ENCODE measurements at places on chromosomes 12 and 14.

GRCh38 chr14:106107703-106108102 is 581.3 kb downstream of the TMEM121 start:
- no peak for DNase-seq

GRCh38 chr12:72241552-72241951 is 30.6 kb upstream of the TRHDE start:
- no peak for DNase-seq

GRCh38 chr14:91149462-91149861 is 35.6 kb downstream of the DGLUCY start:
- DNase-seq, result no peak

DNA sequence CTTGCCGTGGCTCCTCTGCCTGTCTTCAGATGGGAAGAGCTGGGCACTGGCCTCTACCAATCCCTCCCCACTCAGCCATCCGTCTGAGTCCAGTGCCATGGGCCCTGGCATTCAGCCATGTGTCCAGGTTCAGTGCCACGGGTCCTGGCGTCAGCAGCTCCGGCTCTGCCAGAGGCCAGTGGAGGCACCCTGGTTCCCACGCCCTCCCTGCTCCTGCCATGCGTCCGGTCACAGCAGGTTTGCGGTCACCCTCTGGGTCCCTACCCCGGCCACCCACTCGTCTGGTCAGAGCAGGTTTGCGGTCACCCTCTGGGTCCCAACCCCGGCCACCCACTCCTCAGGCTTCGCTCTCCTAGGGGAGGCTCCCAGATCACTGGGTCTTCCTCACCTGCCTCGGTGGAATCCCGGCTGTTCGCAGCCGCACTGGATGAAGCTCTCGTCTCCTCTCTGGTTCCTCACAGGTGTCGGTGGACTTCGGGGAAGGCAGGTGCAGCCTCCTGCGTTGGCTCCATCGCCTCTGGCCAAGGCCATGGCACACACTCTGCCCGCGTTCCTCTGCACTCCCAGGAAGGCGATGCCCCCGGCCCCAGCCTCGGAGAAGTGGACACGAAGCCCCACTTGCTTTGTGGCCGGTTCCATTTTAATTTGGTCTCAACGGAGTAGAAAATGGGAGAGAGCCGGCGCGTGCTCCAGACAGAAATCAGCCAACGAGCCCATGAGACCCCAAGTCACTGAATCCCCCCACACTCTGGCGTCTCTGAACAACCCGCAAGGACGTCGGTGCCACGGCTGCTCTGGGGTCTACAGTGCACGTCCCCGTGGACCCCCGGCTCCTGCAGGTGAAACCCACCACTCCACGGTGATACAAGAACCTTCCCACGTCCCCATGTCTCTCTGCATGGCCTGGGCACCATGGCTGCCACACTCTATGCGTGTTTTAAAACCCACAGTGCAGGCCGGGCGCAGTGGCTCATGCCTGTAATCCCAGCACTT is 47.8 kb upstream of the FBRSL1 start:
- no peak for DNase-seq

- DNase-seq, result no peak
Measured at GRCh38 chr14:57981817-57982560, 116.1 kb upstream of the SLC35F4 start.

DNA sequence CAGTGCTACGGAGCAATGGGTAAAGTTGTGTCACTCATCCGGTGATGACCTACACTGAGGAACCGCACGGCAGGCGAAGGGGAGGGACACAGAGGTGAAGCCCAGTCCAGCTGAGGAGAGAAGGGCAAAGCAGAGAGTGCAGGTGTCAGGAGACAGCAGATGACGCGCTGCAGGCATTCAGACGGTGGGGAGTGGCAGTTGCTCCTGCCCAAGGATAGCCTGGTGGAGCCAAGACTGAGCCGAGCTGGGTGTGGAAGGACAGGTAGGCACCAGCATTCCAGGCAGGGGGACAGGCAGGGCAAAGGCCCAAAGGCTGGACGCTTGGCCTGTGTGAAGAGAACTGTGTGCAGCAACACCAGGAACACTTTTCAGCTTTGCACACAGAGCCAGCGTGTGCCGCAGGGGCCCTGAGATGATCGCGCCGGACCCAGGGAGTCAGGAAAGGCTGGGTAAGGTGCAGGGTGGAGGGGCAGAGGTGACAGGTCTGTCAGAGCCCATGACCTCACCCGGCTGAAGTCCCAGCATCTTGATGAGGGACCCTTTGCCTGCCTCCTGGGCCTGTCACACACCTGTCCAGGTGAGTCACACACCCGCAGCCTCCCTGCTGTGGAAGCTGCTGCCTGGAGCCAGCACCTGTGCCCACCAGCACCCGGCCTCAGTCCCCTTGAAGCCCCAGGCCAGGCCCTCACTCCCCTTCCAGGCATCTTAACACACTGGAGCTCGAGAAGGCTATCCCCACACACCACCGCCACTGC is 48.4 kb downstream of the TSPAN11 start:
- DNase-seq, result no peak

DNA sequence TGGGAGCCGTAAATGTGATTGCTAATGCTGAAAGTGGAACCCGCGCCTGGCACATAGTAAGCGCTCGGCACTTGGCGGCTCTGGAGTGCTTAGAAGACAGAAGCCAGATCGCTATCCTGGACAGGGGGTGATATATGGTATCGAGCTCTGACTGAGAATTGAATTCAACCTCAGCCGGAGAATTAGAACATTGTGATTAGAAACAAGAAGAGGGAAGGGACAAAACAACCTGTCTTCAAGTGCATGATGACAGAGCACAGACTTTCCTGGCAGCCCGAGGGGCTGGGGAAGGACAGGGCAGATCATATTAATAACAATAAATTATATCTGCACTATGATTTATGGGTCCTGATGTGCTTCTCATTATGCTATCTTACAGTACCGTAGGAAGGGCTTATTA is 66.9 kb upstream of the TBX3 start:
- DNase-seq, result no peak

DNA sequence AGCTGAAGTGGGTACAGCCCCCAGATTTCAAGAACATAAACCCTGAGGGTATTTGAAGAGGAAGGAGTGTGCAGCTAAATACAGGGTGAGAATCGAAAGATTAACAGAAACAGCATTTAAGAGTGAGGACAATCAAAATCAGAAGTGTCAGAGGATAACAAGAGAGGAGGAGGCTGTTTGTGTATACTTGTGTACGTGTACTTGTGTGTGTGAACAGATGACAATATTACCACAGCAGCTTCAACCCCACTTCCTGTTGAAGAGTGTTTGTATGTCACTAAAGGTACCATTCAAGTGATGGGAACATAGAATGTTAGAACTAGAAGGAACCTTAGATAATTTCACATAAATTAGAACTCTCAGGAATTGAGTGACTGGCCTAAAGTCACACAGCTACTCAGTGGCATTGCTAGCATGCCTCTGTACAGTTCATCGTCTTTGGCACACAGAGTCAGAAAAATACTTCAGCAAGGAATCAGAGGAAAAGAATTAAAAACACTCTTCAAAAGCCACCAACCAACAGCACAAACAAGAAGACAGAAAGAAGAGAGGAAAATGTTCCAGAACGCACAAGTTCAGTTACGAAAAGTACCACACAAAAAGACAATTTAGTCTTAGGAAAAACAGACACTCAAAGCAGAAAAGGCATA is 164.3 kb upstream of the BCL2L14 start:
- DNase-seq, result no peak

DNA sequence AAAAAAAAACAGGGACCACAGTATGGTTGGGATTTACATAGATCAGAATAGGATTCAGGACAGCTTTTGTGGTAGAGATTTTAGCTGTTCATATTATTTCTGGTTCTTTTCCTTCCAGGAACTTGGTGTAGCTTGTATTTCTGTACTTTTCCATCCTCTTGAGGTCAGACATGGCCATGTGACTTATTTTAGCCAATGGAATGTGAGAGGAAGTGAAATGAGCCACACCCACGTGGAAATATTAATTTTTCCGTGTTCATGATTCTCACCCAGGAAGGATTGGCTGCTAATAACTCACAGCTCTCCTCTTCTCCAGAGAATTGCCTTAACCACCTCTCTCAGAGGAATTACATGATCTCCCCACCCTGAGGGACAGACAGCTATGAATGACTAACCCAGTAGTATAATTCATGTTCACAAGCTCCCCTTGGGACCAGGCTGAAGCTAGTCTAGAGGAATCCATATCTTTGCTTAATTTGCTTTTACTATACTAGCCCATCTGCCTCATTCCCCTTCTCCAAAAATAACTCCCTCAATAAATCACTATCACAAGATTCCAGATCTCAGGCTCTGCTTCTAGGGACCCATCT is 340.4 kb downstream of the NUAK1 start:
- DNase-seq, result no peak

DNA sequence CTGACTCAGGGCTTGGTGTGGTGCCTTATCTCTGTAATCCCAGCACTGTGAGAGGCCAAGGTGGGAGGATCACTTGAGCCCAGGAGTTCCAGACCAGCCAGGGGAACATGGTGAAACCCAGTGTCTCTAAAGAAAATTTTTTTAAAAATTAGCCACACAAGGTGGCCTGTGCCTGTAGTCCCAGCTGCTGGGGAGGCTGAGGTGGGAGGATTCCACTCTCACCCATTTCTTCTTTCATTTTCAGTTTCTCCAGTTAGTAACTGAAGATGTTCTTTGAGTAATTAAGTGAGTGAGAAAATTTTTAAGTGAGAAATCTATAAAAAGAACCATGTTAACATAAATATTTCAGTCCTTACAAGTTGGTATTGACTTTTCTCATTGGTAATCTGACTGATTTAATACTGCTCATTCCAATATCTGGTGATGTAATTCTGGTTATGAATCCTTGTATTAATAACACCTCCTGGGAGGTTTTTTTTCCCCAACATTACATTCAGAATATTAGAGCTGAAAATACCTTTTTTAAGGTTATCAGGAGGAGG is 6.1 kb downstream of the METTL3 start:
- DNase-seq, result no peak

DNA sequence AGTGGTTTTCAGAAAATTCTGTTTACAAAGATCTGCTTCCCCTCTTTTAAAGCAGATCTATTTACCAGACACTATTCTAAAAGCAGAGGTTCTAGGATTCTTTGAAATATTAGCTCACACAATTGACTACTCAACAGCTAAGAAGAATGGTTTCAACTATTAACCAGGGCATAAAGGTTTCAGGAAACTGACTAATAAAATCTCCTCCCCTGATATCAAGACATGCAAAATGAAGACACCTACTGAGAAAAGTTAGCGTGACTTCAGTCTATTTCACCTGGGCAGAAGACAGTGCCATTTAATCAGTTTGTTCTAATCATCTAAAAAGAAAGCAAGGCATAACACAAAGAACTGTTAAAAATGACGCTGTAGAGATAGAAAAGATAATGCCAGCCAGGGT is 22.2 kb downstream of the DAD1 start:
- no peak for DNase-seq

DNA sequence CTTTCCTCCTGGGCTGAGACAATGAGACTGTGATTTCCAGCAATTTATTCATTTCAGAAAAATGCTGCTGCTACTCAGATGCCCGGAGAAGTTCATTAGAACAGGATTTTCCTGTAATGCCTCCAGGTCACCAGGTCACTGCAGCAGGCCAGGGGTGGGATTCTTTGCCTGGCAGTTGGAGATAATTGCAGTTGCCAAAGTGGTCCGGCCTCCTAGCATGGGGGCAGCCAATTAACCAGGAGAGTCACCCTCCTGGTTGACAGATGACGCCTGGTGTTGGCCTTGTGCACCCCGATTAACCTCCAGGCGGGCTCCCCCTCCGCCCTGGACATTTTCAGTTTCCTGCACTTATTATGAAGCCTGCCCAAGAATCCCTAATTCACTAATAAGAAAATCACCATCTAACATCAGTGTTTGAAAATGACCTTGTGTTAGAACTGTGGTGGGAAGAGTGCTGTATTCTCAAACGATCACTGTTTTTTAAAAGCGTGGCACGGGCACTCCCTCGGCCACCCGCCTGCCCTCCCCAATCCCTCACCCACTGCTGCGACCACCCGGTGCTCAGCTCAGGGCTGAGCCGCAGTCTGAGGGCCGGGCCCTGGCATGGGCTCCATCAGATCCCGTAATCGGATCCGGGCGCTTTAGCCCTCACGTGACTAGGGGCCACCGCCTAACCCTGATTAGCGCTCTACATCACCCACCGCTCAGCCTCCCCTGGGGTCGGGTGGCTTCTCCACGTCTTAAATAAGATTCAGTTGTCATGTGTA is 12.9 kb downstream of the RIMBP2 start:
- DNase-seq, result no peak

GRCh38 chr12:51471111-51471864 is 46.7 kb downstream of the SLC4A8 start:
- no peak for DNase-seq

DNA sequence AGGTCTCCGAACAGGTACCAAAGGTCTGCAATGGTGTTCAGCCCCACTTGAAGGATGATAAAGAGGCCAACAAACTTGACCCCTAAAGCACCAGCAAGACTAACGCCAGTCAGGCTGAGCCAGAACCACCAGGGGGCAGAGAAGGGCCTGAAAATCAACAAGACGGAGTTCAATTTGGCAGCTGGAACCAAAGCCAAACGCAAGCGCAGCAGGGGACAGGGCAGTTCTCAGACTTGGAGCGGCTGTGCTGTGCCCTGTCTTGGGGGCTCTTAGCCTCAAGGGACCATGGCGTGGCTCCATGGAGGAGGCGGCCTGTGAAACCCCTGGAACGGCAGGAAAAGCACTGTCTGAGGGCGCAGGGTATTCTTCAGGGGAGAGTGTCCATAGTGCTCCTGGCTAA is 19.6 kb downstream of the POMT2 start:
- DNase-seq, result peak; percentile 77

DNA sequence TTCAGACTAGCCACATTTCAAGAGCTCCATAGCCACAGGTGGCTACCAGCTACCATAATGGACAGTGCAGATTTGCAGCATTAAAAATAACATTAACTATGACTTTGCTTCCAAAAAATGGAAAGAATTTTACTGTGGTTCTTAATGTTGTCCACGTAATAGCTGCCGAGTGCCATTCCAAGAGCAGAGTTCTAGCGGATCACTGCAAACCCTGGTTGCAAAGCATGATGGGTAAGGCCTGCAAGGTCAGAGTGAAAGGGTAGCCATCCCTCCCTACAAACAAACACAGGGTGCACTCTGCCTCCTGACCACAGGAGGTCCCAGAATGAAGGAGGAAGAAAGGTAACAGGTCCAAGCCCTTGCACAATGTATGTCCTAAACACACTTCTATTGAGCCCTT is 157.6 kb downstream of the DPF3 start:
- no peak for DNase-seq

GRCh38 chr12:124481257-124481750 is 86.1 kb downstream of the NCOR2 start:
- DNase-seq, result no peak

- no peak for DNase-seq
Measured at GRCh38 chr14:39739796-39740195, 307.6 kb upstream of the FBXO33 start.

GRCh38 chr14:21017528-21018245 is 7.2 kb downstream of the NDRG2 start:
- DNase-seq, result no peak
